Fibroblast of skin of abdomen (primary cell): ENCODE measurements at places on chromosomes 12 and 14.

- DNase-seq: peak; percentile 67
Measured at GRCh38 chr14:99654235-99654985, 9.5 kb downstream of the HHIPL1 start.

DNA sequence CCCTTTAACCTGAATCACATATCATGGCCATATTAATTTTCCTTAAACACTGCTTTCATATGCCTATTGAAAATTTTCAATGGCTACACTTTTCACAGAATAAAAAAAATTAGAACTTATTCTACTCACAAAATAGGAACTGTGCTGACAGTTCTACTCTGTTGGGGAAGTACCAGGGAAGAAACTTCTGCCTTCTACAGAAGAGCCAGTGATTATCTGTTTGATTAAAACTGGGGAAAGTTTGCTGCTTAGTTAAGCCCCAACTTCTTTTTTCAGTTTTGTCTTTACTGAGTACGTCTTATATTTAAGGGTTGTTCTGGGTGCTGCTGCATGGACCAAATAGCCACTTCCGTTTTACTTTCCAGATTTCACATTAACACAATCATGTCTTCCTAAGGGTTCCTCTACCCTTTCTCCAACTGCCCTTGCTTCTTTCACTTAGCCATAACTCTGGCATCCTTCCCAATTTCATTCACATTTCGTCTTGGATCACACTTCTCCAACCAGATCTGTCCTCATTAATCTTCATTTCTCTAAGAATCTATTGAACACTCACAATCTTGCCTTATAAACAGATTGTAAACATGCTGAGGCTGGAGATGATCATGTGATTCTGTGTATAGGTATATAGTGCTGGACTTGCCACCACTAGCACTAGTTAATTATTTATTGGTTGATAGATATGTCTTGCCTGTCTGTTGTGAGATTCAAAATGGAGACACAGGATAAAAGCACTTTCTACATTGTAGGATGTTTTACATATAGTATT, 1.9 kb upstream of the SEL1L start:
- no peak for DNase-seq

DNA sequence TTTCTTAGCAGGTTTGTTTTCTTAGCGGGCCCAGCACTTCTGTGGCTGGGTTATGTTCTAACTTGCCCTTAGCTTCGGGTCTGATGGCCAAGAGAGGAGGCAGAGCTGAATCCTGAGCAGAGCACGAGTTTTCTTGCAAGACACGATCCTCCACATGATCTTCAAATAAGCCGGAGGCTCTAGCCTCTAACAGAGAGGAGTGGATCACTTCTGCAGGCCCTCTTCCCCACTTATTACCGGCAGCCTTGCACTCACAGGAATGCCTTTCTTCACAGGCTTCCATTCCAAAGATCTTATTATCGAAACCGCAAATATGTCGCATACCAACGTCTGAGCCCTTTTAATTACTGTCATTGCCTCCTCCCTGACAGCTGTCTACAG, 79.5 kb downstream of the SINHCAF start:
- peak; percentile 78 for DNase-seq

- no peak for DNase-seq
Measured at GRCh38 chr12:102903337-102904007, 13.6 kb downstream of the PAH start.

GRCh38 chr12:95970905-95971304, 25.2 kb downstream of the HAL start:
- DNase-seq: no peak

GRCh38 chr12:48002773-48003218, 1.5 kb downstream of the COL2A1 start:
- DNase-seq: peak; percentile 14

DNA sequence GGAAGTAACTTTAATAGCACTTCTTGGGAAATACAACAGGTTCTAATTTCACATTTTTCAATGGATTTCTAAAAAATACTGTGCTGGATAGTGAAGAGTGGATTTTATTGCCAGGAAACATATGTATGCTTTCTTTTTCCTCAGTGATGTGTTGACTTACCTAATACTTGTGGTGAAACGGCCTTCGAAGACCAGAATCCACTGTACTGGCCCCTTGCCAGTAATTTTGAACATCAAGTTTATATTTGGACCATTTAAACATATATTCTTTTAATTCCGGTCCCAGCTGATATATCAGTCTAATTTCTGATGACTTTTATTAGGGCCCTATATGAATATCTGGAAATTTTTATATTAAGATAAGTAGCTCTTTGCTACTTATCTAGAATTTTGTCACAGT, 1.8 kb downstream of the MSRB3 start:
- peak; percentile 22 for DNase-seq

DNA sequence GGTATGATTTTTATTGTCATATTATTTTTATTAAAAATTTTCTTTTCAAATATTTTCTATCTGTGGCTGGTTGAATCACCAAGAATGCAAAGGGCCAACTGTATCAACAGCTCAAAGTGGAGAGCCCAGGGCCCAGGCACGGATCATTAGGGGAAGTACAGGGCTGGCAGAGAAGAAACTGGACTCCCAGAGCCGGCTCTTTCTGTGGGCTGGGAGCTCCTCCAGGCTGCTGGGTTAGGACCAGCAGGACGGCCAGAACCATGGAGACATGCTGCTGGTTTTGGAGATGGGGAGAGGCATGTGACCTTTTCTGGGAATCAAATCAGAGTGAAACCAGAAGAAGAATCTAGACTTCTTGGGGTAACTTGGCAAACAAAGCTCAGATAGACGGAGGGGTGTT, 220.5 kb downstream of the CACNA1C start:
- peak; percentile 60 for DNase-seq

- DNase-seq: no peak
Measured at GRCh38 chr12:128180166-128180565, 86.8 kb upstream of the TMEM132C start.

GRCh38 chr12:118064608-118065007, 3.6 kb upstream of the WSB2 start:
- DNase-seq: no peak

GRCh38 chr12:105928436-105928835, 210.3 kb downstream of the NUAK1 start:
- no peak for DNase-seq

DNA sequence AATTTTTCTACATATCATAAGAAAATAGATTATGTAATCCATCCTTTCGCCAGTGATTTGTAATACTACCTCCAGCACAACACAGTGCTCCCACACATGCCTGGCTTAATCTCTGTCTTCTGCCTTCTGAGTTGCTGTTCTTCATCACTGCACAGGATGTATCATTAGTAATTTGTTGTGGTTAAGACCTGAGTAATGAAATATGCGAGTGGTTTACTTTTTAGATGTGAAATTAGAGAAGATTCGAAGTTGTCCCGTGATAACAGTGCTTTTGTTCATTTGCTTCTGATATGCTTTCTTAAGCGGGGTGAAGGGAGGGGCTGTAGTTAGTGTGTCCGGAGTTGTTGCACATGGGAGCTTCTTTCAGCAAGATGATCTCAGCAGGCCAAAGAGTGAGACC, 18.1 kb downstream of the KRT85 start:
- no peak for DNase-seq

DNA sequence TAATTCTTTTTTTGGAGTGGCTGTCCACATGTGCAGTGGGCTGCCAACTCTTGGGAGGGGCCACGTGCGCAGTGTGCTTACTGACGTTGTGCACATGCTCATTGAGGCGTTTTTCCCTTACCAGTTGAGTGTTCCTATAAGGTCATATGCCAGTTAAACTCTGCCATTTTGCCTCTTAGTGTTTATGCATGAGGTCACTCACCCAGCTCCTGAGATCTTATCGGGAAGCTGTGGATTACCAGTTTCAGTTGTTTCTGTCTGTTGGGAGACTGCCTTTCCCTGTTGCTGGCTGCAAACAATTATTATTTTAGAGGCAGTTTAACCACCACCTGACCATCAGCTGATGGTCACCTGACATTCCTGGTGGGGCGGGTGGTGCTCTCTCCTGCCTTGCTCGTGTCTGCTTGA, 16.1 kb upstream of the KIF21A start:
- DNase-seq: no peak

- DNase-seq: peak; percentile 25
Measured at GRCh38 chr12:93536766-93537488, 35.5 kb upstream of the SOCS2 start.

DNA sequence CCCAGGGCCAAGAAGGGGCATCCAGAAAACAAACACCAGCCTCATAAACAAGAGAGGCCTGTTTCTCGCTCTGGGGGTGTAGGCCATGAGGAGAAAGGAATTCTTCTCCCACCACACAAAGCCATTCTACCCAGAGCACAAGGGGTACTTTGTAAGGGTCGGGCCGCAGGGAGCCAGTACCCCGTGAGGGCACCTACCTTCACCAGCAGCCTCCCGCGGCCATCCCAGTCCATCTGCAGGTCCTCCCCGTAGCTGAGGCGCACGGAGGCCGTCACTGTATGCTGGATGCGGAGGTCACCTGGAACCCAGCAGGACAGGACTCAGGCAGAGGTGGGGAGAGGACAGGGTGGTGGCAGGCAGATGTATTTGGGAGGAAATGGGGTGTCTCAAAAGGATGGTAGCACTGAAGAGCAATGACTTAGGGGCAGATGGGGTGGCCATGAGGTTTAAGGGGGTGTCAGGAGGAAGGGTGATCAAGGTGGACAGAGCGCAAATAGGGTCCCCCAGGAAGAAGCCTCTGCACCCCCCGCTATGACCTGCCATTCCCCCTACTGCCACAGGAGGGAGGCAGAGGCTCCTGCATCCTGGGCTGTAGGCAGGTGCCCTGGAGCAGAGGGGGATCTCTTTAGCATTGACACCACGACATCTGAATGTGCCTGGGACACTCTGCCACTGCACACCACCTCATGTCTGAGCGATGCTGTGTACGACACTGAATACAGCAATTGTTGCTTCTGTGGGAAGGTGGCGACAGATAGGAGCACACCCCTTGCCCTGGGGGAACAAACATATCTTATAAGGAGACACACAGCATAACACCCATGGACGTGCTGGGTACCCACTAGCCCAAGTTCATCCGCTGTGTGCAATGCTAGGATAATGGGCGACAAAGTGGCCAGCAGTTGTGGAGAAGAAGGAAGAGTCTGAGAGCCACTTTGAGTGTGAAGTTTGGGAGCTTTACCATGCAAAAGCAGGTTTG, 61.4 kb downstream of the VWF start:
- DNase-seq: peak; percentile 39

DNA sequence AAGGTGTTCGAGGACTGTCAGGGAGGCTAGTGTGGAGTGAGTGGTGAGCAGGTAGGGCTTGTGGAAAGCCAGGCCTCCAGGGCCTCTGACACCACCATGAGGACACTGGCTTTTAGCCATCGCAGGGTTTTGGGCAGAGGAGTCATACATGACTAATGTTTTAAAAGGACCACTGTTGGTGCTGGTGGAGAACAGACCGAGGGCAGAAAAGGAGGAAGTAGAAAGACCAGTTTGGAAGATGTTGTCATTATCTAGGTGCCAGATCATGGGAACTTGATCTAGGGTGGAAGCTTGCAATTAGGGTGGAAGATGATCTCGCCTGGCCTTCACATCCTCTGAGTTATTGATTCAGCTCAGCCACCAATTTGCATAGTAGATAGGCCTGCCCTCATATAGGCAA, 144.2 kb downstream of the C12orf75 start:
- peak; percentile 30 for DNase-seq

DNA sequence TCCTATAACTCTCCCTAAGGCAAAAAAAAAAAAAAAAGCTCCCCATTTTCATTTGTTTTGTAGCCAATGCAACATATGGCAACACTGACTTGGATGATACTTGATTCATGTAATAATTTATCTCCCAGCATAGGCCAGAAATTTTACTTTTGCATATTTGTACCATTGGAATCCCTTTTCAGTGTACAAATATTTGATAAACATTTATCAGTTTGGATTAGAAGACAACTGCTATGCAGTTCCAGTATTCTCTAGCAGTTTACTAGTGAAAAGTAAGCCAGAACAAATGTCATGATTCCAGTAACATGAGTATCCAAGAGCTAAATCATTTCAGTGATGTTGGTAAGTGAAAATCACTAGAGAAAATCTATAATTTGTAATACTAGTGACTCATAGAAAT, 392.3 kb downstream of the CCER1 start:
- DNase-seq: no peak

GRCh38 chr14:68286667-68287066, 467.1 kb downstream of the RAD51B start:
- no peak for DNase-seq

GRCh38 chr14:30876692-30877091, 2.3 kb downstream of the COCH start:
- DNase-seq: no peak

- no peak for DNase-seq
Measured at GRCh38 chr14:59849411-59850130, 21.0 kb downstream of the RTN1 start.

DNA sequence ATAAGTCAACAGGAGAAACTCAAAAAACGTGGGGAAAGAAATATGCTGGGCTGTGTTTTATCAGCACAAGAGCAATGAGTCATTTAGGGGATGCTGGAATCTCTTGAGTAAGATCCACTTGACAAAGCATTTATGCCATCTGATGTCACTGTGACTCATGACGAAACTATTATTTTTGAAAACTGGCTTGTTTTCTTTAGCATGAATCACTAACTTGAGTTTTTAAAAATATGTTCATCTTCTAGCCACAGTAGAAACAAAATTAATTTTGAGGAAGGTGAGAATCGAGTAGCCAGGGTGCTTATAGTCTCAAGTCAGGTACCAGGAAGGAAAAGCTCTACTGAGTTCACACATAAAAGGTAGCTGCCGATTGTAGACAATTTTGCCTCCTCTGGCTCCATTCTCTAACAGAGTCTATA, 456.2 kb upstream of the MGAT4C start:
- DNase-seq: peak; percentile 98

GRCh38 chr12:126258190-126258589, 1193.0 kb downstream of the AACS start:
- DNase-seq: no peak

GRCh38 chr14:45526715-45527549, 273.9 kb upstream of the MIS18BP1 start:
- DNase-seq: no peak

GRCh38 chr14:23033251-23033727, 1.4 kb downstream of the PSMB5 start:
- DNase-seq: no peak

DNA sequence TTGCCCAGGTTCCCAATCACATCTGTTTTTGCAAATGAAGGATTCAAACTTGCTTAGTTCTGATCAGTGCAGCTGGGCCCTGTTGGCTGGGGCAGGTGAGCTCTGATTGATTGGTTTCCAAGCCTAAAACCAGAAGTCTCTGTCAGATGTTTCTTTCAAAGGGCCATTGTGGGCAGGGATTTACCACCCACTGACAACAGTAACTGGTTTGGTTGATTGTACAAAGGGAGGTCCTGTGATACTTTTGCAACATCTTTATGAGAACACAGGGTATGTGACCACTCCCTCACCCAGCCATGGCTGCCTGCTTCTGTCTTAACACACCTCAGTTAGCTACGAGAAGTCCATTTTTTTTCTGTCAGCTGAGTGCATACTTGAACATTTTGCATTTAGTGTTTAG, 184.1 kb downstream of the FLRT2 start:
- DNase-seq: no peak

GRCh38 chr12:128388461-128389000, 121.6 kb downstream of the TMEM132C start:
- DNase-seq: no peak

- DNase-seq: no peak
Measured at GRCh38 chr14:39680777-39681176, 248.5 kb upstream of the FBXO33 start.
